ENCODE measurements at places on chromosomes 5 and 9.

DNA sequence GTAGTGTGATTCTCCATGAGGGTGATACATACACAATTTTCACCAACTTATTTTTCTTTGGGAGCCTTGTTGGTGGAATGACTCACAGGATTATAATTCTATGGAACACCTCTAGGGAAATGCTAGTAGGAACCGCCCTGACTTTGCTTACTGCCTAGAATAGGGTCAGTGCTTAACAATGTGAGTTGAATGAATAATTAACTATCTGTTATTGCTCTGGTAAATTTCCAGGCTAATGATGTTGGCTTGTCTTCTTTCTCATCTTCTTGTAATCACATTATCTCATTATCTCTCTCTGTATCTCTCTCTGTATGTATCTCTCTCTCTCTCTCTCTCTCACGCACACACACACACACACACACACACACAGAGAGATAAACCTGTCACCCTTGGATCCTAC, 291.1 kb downstream of the TRIM32 start:
- DNase-seq, result no peak

- no peak for DNase-seq
These were observed 53.1 kb upstream of the S1PR3 start for GRCh38 chr9:88938189-88938588.

GRCh38 chr5:170896779-170897178, 35.0 kb downstream of the RANBP17 start:
- peak; percentile 74 for DNase-seq

GRCh38 chr9:79026316-79026715, 545.4 kb upstream of the TLE4 start:
- DNase-seq, result no peak

DNA sequence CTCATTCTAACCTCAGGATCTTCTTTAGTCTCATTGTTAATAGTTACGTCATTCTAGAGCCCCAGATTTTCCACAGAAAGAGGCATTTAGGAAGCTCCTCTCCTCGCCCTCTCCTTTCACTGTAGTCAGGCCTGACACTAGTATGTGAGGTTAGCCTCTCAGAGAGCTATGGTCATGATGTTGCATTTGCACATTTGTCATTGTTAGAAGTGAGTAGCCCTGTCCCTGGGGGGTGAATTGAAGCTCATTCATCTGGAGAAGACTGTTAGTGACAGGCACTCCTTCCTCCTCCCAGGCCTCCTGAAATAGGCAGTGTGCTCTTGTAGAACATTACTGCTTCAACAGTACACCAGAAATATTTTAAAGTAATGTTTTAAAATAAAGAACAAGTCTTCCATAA, 26.6 kb upstream of the LRRTM2 start:
- no peak for DNase-seq

DNA sequence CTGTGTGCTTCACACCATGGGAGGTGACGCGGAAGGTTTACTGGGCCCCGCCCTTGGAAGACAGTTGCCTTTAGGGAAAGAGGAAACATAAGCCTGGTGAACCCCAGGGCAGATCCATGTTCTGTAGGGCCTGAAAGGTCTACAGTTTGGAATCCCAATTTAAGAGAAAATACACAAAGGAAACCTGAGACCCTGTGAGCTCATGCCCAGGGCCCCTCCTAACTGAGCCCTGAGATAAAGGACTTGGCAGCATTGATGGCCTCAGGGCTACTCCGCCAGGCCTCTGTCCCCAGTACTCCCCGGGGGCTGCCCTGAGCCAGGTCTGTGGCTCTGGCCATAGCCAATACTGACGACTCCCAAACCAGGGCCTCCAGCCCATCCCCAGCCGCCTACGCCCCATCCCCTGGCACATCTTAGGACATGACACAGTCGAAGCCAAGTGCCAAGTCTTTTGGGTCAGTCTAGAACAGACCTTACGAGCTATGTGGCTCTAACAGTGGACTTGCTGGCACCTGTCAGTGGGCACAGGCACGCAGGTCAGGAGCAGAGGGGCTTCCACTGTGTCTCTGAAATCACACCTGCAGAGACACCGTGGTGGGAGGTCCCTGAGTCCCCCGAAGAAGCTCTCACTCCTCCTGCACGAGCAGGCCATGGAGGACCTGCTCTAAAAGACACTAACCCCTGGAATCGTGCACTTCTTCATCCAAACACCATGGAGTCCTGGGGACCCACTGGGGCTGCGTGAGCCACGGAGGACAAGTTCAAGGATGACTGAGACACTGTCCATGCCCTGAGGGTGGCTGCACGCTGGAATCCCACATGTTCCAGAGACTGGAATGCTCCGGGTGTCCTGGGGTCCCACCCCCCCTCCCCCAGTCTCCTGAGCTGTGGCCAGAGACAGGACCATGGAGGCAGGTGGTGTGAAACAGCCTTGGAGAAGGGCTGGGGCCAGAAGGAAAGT, 40.3 kb upstream of the BARHL1 start:
- no peak for DNase-seq

DNA sequence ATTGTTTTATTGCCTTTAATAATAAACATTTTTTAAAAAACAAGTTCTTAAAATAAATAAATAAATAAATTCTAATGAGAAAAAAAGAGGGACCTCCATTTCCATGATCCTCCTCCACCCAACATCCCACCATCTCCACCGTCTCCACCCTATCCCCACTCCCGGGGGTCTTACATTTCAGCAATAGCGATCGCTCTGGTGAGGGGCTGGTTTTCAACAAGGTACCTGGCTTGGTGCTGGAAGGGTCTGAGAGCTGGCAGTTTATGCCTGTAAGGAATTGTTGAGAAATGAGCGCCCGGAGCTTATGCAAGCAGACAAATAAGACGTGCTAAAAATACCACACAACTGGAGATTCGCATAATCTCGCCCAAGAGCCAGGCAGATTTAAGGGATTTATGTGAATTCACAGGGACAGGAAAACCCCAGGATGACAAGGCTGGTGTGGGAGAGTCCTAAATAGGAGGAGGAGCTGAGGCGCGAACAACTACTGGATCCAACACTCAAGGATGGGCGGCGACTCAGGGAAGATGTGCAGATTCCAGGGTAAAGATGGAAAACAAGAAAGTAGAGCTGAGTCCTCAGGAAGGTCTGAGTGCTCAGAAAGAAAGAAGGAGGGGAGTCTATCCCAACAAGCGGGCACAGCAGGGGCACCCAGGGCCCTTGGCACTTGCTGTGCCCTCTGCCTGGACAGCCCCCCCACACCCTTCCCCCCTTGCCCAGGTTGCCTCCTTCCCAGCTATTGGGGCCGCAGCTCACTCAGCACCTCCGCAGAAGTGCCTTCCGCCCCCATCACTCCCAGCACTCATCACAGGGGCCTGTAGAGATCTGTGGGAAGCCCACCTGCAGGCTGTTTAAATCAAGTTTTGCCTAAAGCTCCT, 27.0 kb downstream of the TRIM14 start:
- no peak for DNase-seq

DNA sequence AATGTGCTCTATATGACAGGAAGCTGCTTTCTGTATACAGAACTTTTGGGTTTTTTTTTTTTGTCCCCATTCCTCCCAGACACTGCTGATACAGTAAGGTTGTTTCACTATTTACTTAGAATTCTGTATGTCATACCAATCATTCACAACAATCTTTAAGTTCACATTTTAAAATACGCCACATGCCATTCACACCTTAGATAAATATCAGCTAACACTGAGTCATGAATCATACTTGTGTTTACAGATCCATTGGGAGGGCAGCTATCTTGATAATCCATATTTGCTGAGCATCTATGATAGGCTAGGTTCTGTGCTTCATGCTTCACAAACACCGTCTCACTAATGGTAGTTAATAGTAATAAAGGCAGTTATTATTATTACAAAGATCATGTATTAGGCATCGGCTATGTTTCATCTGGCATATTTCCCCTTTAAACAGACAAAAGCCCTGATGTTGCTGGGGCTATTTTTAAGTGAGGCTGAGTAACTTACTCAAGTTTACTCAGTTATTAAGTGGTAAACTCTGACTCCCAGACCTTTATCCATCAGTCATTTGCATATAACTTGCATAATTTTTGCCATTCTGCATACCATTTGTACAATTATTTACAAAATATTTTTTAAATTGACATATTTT, 152.2 kb upstream of the HMHB1 start:
- DNase-seq, result no peak

DNA sequence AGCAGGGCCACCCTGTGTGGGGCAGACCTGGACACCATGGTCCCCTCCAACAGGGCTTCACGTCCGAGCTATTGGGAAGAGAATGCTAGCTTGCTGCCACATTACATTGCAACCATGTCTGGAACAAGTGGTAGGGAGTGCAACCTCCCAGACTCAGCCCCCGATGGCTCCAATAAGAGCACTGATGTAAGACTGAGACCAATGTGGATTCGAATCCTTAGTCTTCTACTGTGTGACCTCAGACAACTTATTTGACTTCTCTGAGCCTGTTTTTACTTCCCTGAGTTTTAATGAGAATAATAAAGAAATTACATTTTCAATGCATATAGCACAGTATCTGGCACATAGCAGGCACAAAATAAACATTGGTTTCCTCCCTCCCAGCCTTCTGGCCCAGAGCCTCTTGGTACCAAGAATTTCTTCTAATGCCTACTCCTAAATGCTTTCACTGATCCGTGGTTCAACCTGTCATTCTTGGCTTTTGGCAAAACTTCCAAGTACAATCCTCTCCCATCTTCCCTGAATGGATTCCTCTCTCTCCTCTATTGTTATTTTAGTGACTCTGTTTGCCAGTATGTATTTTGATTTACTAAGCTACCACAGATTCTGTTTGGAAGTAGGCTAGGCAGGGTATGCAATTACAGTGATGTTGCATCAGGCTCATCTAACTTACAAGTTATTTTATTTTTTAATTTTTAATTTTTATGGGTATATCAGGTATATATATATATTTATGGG, 34.6 kb upstream of the COL15A1 start:
- DNase-seq, result no peak

- no peak for DNase-seq
These were observed 254.7 kb downstream of the NR3C1 start for GRCh38 chr5:143148771-143149170.

- DNase-seq, result no peak
These were observed 116.5 kb upstream of the CACNA1B start for GRCh38 chr9:137761032-137761431.

DNA sequence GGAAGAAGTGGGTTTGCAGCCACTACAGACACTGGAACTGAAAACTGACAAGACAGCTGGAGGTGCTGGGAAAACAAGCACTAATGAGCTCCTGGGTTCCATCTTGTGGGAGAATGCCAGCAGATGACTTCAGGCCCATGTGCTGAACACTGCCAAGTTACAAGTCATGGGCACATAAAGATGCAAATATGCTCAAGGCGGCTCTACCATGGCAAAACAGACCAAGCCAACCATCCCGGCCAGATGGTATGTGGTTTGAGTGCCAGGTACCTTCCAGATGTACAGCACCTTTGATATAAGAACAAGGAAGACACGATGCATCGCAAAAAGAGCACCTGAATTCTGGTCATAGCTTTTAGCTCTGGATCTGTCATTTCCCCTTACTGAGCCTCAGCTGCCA, 19.9 kb downstream of the TNFSF8 start:
- DNase-seq, result no peak

DNA sequence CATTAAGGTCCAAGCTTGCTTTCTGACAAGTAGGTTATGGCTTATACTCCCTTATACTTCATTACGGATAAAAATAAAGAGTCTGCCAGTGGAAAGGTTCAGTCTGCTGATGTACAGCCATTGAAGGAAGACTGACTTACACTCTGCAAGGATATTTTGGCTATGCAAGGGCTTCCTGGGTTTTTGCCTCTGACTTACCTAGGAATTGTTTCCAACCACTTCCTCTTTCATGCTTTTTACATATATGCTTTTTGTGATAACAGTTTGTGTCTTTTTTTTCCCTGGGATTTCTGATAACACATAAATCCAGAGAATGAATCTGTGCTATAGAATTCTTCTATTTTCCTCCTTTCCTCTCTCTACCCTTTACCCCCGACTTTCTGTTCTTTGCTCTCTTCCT, 16.8 kb downstream of the ISOC1 start:
- DNase-seq, result no peak

GRCh38 chr5:24555229-24555628, 89.5 kb downstream of the CDH10 start:
- DNase-seq, result no peak

- no peak for DNase-seq
These were observed 499.3 kb downstream of the CCDC171 start for GRCh38 chr9:16052146-16052545.

GRCh38 chr5:104023739-104024138, 461.1 kb upstream of the NUDT12 start:
- DNase-seq, result no peak

- no peak for DNase-seq
These were observed 19.8 kb upstream of the SPTAN1 start for GRCh38 chr9:128532581-128532980.

- peak; percentile 49 for DNase-seq
These were observed 36.8 kb downstream of the ERGIC1 start for GRCh38 chr5:172870715-172871461.

GRCh38 chr5:151178372-151178771, 20.8 kb upstream of the ANXA6 start:
- no peak for DNase-seq

DNA sequence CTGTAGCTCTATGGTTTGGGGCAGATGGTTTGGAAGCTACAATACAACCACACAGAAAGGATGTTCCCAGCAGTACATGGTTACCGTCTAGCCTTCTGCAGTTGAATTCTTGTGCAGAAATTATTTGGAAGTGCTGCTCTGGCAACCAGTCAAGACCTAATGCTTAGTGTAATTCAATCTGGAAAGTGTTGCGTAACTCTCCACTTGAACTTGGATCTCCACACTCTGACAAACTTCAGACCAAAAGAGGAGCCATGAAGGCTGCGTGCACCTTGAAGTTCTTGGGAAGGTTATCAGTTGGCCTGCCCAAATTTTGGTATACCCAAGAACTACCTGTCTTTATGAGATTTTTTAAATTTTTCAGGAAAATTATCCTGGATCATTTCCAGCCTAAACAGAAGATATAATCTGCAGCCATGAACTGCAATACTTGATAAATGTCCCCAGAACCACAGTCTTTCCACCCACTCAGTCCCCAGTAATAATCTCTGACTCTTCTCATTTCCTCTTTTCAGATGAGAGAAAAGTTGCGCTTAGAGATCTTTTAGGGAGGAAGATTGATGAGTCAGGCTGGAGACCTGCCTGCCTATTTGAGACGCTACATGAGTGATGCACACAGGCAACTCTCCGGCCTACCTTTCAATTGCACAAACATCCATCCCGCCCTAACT, 159.9 kb downstream of the FANCC start:
- no peak for DNase-seq

DNA sequence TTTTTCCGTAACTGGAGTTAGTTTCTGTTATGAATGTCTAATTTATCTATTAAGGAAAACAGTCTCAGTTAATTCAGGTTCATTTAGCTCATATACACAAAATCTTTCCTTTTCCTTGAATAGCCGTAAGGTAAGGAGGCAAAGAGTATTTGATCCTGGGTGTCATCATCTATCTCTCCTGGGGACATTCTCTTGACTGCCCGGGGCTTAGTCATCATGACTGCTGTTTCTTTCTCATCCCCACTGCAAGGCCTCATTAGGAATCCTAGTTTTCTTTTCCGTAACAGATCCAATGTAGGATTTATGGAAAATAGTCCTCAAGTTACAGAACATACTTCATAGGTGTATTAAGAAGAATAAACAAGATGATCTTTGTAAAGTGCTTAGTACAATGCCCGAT, 134.9 kb upstream of the CHD1 start:
- DNase-seq, result no peak

All from kidney capillary endothelial cell (primary cell).